ENCODE measurements at places on chromosomes 6 and 20.

DNA sequence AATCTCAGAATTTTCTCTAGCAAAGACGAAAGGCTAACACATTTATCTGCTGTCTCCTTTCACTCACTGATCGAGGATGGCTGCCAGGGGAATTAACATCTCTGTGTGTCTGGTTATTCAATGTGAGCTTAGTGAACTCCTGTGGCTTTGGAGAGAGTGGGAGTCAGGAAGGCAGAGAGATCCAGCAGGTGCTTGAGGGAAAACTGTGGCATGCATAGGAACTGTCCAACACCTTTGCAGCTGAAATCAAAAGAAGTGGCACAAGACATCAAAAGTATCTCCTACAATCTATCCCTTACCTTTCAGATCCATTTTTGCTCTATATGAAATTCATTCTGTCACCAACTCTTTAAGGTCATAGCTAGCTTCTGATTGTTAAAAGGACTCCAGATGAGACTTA lies 11.8 kb upstream of the FAM184A start:
- DNase-seq: no peak

GRCh38 chr6:78580923-78581322 lies 286.4 kb upstream of the IRAK1BP1 start:
- no peak for DNase-seq

GRCh38 chr6:147384737-147385710 lies 123.5 kb upstream of the SAMD5 start:
- DNase-seq: no peak

DNA sequence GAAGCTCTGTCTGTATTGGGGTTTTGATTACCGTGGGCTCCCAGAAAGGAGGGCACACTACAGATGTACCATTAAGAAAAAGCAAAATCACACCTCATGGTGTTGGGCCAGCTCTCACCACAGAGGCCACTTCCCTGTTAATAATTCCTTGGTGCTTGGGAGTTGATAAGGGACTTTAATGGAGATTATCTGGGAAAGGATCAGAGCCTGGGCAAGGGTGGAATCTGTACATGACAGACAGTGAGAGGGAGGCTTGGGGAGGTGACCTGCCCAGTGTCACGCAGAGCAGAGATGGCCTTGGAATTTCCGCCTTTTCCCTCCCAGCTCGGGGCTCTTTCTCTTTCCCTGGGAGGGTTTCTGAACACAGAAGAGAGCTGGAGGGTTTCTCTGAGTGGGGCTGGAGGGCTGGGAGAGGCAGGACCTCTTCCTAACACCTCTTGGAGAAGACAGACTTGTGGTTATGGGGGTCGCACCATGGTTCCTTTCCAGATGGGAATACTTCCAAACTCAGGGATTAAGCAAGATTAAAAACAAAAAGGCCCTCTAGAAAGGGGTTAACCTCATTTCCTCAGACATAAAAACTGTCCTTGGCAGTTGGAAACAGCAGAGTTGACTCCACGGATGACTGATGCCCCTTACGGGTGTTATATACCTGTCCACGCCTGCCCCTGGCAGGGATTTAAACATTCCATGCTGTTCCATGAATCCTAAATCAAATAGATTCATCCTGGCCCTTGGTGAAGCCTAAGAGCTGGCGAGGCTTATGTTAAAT lies 16.8 kb upstream of the KCNK16 start:
- DNase-seq: no peak

GRCh38 chr20:52473186-52473585 lies 281.6 kb upstream of the ZFP64 start:
- DNase-seq: no peak

DNA sequence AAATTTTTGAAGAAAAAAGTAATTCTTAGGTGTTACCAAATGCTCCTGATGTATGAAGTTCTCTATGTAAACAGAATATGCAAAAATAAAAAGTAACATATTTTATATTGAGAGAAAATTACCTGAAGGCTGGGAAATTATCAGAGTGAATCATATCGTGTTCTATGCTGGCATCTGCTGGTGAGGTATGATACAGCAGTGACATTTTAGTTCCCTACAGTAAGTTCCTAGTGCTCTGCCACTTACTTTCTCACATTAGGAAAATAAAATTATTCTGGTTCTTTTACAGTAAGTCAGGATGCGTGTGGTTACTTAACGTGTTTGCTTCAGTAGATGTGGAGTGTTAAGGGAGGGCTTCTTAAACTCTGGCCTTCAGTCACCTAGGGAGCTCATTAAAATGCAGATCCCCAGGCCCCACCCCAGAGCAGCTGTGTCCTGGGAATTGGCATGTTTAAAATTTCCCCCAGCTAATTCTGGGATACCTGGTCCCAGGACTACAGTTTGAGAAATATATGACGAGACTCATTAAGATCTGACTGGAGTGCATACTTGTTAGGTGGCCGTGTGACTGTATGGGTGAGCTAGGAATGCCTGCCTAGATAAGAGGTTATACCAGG lies 3.2 kb downstream of the ACTR5 start:
- no peak for DNase-seq

GRCh38 chr6:138250053-138250452 lies 31.8 kb upstream of the PBOV1 start:
- no peak for DNase-seq

DNA sequence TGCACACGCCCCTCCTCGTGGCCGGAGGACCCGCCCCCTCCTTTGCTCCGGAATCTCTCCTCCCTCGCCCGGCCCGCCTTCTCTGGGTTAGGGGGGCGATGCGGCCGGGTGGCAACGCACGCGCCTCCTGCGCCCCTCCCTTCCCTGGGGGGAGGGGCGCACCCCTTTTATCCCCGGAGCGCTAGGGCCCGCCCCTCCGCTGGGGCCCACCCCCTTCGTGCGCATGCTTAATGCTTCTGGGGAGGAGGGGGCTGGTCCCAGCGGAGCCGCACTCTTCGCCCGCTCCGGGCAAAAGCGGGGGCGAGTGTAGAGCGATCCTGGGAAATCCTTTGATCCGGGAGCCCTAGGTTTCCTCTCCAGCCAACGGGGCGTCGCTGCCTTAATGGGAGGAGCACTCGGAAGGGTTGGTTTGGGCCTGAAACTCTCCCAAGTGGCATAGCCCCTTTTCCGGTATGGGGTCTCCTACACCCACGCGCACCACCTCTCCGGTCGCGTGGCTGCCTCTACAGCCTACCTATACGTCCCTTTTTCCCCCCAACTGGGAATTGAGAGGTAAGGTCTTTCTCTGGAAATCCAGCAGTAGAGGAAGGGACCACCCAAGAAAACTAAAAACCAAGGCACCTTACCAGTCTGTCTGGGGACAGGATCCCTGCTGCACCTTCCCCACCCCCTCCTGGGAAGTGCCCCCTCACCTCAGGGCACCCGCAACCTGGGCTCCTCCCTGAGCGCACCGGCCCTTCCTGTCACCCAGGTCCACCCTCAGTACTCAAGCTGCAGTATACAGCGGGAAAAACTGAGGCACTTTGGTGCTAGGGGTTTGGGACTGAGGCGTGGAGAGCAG lies 2.1 kb downstream of the SOX12 start:
- peak; percentile 66 for DNase-seq

DNA sequence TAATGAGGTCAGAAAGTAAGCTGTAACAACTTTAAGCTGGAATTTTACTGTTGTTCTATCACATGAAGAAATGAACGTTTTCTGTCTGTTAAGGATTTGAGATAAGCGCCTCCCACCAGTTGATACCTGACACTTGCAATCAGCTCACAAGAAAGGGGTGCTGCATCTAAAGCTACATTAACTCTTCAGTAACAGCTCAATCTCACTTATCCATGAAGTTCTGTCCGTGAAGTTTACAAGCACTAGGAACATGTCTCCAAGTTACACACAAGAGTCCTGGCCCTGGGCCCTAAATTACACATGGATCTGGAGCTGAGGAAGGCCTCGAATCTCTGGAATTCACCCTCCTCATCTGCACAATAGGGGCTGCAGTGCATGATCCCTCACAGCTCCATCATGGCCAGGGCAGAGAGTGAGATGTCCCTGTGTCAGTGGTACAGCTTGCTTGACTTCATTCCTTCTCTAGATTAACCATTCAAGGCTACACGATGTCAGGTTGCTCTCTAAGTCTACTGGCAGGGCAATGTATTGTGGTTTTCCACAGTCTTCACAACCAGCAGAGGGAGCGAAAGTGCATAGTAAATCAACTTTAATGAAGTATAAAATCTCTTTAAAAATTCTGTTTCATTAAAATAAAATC lies 182.4 kb upstream of the MCHR2 start:
- no peak for DNase-seq

DNA sequence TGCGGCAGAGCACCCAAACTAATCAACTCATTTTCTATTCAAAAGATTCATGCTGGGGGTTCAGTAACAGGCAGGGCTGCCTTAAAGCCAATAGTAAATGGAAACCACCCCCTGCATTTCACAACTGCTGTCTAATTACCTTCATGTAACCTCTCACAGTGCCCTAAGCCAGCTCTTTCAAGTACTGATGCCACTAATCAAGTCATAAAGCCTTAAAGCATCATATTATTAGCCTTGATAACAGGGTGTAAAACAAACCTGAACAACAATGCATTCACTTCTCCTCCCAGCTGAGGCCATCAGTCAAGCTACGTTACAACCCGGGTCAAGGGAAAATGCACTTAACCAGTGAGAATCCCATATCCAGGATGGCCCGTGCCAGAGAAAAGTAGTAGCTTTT lies 33.0 kb downstream of the TRERF1 start:
- no peak for DNase-seq

GRCh38 chr6:131811500-131811899 lies 3.7 kb downstream of the ENPP1 start:
- no peak for DNase-seq

GRCh38 chr6:42877695-42878094 lies 1.7 kb upstream of the RPL7L1 start:
- no peak for DNase-seq

DNA sequence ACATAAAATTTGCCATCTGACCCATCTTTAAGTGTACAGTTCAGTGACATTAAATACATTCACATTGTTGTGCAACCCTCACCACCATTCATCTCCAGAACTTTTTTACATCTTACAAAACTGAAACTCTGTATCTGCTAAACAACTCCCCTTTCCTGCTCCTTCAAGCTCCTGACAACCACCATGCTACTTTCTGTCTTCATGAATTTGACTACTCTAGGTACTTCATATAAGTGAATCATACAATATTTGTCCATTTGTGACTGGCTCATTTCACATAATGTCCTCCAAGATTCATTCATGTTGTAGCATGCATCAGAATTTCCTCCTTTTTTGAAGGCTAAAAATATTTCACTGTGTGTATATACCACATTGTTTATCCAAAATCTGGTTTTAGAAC lies 86.9 kb upstream of the SMLR1 start:
- no peak for DNase-seq
